Fibroblast of the aortic adventitia (primary cell): ENCODE measurements at places on chromosomes 5 and 9.

DNA sequence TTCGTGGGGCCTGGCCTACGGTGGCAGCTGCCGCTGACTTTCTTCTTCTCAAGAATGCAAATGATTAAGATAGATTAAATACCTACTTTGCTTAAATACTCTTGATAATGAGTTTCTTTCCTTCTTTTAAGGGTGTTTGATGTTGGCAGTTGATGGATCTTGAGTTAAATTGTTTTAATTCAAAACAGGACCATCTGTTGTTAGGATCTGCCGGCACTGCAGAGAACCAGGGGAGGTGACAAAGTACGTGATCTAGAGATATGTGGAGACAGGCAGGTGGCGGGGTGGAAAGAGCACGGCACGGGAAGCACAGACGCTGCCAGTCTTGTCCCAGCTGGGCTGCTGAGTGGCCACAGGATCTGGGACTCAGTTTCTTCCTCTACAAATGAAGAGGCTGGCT is 37.9 kb downstream of the MED27 start:
- no peak for DNase-seq

DNA sequence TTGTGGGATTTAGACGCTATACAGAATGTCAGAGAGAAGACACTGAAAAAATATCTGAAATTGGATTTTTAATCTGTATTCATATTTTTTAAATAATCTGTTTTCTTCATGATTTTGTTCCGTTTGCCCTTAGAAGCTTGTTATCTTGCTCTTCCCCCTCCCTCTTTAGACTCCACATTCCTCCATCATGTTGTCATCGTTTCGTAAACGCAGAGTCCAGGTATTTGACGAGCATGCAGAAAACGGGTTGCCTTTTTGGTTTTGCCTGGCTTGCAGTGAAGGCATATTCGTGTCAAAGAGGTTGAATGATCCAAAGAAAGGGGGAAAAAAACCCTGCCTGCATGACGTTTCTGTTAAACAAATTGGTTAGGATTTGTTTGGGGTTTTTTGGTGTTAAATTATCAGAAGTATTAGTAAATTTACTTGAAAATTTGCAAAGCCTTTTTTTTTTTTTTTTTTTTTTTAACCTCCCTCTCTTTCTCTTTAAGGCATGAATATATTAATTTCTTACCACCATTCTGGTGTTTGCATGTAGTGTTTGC is 2.9 kb downstream of the SPTAN1 start:
- DNase-seq, result peak; percentile 80

DNA sequence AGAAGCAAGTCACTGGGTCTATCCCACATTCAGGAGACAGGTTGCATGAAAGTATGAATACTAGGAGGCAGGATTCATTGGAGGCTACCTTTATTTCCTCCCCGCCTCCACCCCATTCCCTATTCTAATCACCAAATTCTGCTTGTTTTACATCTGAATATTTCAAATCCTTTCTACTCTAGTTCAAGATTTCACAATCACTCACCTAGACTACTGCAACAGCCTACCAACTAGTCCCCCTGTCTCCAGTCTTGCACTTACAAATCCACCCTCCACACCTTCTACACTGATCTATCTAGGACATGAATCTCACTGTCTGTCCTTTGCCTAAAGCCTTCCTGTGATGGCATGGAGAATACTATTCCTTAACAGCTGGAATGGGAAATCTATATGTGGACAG is 6.4 kb upstream of the KIF27 start:
- no peak for DNase-seq

DNA sequence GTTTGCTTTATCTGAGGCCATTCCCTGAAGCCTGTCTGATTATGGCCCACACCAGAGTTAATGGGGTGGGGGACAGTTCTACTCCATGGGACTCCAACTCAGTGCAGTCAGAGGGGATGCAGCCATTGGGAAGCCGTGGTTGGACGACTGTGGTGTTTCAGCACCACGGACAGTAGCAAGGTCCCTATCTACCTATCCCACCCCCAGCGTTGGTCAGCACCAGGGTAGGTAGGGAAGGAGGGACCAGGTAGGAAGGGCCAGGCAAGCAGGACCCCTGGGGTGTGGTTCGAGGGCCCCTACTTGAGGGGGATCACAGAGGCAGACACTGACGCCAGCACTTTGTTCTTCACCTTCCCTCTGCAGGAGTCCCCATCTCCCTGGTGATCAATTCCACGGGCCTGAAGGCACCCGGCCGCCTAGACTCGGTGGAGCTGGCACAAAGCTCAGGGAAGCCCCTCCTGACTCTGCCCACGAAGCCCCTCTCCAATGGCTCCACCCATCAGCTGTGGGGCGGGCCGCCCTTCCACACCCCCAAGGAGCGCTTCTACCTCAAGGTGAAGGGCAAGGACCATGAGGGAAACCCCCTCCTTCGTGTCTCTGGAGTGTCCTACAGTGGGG is 33.2 kb downstream of the HMCN2 start:
- DNase-seq, result peak; percentile 10

DNA sequence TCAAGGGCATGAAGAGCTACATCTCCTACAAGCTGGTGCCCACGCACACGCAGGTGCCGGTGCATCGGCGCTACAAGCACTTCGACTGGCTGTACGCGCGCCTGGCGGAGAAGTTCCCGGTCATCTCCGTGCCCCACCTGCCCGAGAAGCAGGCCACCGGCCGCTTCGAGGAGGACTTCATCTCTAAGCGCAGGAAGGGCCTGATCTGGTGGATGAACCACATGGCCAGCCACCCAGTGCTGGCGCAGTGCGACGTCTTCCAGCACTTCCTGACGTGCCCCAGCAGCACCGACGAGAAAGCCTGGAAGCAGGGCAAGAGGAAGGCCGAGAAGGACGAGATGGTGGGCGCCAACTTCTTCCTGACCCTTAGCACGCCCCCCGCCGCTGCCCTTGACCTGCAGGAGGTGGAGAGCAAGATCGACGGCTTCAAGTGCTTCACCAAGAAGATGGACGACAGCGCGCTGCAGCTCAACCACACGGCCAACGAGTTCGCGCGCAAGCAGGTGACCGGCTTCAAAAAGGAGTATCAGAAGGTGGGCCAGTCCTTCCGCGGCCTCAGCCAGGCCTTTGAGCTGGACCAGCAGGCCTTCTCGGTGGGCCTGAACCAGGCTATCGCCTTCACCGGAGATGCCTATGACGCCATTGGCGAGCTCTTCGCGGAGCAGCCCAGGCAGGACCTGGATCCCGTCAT is 1.4 kb downstream of the SNX18 start:
- DNase-seq, result peak; percentile 40

DNA sequence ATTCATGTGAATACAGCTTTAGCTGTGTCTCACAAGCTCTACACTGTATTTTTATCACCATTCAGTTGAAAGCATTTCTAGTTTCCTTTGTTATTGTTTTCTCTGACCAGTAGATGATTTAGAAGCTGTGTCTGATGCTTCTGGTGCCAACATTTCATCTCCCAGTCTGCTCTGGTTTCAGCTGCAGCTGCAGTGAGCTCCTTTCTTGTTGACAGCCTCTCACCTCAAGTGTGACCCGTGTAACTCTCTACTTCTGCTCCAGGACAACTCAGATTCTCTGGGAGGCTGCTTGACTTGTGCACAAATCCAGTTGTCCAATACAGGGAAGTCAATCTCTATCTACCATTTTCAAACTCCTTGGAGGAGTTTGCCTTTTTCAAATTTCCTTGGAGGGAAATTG is 504.8 kb downstream of the DIRAS2 start:
- DNase-seq, result no peak

GRCh38 chr9:105103776-105104175 is 140.7 kb upstream of the SLC44A1 start:
- DNase-seq, result no peak

DNA sequence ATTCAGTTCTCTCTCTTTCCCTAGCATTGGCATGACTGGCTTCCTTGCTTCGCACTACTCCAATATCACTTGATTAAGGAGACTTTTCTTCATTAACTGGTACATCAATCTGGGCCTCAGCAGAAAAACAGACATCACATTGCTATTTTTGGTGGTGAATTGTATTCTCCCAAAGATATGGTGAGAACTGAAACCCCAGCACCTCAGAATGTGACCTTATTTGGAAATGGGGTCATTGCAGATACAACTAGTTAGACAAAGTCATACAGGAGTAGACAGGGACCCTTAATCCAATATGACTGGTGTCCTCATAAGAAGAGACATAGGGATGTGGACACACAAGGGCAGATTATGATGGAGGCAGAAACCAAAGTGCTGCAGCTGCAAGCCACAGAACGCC is 7.5 kb upstream of the RAD23B start:
- no peak for DNase-seq

- peak; percentile 23 for DNase-seq
Measured at GRCh38 chr5:92800365-92800764, 780.7 kb downstream of the NR2F1-AS1 start.
